ENCODE measurements at places on chromosomes 12 and 14. TPM values are rescaled to one million over a fixed set of nuclear protein-coding genes. Genes with fewer than 3 reads are reported as not detected.

The PPP1R36 gene
- not detected for total RNA-seq

The GALNT6 gene
- 8.8 TPM for total RNA-seq

The TMX1 gene
- total RNA-seq = 41.8 TPM

The SMIM41 gene
- total RNA-seq = not detected

The PRICKLE1 gene
- not detected for total RNA-seq

The ISM2 gene
- total RNA-seq = 1.0 TPM

The CYP27B1 gene
- 14.7 TPM for total RNA-seq

The LALBA gene
- total RNA-seq = not detected

The BTG1 gene
- 158 TPM for total RNA-seq

The AVPR1A gene
- total RNA-seq = not detected

The HIF1A gene
- 165 TPM for total RNA-seq

The TGFB3 gene
- total RNA-seq = 2.8 TPM

The CELA1 gene
- not detected for total RNA-seq
